ENCODE measurements at places on chromosomes 7 and 10.
A peak's percentile ranks its signal among the peaks of the same experiment; 100 is the strongest.

GRCh38 chr7:115340828-115341227, 418.9 kb downstream of the MDFIC start:
- no peak for DNase-seq

GRCh38 chr10:74021248-74022055, 23.5 kb downstream of the VCL start:
- DNase-seq = no peak

DNA sequence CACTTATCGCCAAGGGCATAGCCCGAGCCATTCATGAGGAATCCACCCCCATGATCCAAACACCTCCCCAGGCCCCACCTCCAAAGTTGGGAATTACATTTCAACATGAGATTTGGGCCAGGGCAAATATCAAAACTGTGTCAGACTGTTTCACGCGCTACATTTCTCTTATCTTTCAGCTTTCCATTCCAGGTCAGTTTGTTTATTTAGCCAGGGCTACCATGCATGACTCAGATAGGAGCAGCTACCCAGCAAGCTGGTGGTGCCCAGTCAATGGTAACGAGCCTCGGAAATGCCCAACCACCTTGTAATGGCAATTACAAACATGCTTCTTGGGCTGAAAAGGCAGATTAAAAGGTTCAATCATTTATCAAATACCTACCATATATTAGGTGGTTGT, 43.6 kb upstream of the BAMBI start:
- no peak for DNase-seq

- peak; percentile 20 for DNase-seq
Observed at GRCh38 chr10:121886997-121887622, 40.7 kb downstream of the ATE1 start.

GRCh38 chr7:124914298-124914697, 15.3 kb downstream of the POT1 start:
- DNase-seq = no peak

DNA sequence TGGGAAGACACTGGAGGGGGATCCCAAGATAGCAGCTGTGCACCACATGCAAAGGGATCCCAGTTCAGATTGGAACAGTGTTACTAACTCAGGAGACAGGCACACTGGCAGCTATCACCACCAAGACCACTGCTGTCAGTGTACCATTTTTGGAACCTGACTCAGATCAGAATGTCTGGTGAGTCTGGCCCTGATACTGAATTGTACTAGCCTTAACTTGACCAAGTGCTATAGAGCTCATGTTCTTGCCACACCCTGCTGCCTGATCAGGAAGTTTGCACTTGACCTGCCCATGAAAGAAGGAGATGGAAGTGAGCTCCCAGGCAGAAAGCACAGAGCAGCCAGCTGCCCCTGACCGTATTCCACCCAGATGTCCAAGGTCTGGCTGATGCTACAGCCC, 4.8 kb upstream of the PRRT4 start:
- DNase-seq = no peak

All from tibial nerve (tissue), 4 donors.